Panc1 (cell line): ENCODE measurements at places on chromosomes 16 and 17.

DNA sequence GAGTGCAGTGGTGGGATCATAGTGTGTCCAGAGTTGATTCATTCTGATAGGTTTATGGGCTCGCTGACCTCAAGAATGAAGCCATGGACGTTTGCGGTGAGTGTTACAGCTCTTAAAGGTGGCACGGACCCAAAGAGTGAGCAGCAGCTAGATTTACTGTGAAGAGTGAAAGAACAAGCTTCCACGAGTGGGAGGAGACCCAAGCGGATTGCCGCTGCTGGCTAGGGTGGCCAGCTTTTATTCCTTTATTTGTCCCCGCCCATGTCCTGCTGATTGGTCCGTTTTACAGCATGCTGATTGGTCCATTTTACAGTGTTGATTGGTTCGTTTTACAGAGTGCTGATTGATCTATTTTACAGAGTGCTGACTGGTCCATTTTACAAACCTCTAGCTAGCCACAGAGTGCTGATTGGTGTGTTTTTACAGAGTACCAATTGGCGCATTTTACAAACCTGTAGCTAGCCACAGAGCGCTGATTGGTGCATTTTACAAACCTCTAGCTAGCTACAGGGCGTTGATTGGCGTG, 17.5 kb downstream of the CACNG4 start:
- no peak for DNase-seq

DNA sequence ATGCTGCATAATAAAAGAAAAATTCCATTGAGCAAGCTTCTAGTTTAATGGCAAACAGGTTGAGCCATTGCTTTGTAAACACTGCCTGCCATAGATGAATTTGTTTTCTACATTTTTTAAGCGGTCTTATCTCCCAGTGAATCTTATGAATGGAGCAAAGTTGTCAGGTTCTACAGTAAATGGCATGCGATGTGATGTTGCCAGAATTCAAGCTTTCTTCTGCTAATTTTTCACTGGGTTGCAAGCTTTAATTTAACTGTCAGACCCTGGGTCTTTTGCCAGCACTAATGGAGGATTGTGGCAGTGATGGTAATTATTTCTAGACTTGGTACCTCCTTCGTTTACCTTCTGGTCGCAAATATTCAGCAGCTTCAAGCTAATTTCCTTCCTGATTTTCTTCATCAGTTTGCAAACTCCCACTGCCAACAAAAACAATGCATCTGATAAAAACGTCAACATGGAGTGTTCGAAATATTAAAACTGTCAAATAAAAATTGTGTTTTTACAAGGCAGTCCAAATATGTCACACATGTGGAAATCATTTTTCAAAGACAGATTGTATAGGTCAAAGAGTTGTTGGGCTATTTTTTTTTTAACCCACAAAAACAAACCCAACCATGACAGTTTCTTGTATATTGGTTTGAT, 274.2 kb upstream of the ERCC4 start:
- no peak for DNase-seq

DNA sequence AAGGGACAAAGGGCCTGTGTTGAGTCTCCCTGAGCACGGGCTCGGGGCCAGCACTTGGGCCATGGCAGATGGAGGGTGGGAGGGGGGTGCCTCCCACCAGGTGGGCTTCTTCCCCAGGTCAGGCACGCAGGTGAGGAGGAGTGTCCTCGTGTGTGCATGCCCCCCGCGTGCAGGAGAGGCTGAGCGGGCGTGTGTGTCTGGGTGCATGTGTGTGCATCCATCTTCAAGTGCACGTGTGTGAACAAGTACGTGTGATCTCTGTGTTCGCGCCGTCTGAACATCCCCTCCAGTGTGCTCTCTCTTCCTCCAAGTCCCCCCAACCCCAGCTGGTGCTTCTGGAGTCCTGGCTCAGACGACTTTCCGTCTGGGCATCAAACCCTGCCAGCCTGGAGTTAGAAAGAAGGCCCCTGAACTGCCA, 2.7 kb upstream of the ZG16B start:
- no peak for DNase-seq

- DNase-seq, result no peak
Measured at GRCh38 chr17:47208744-47209488, at the start of gene MYL4. MYL4 (plus strand) TSS chr17:47209348; CDS start chr17:47209423, 75 bp downstream.

- no peak for DNase-seq
Measured at GRCh38 chr17:38796451-38797157, 2.8 kb downstream of the PIP4K2B start.

DNA sequence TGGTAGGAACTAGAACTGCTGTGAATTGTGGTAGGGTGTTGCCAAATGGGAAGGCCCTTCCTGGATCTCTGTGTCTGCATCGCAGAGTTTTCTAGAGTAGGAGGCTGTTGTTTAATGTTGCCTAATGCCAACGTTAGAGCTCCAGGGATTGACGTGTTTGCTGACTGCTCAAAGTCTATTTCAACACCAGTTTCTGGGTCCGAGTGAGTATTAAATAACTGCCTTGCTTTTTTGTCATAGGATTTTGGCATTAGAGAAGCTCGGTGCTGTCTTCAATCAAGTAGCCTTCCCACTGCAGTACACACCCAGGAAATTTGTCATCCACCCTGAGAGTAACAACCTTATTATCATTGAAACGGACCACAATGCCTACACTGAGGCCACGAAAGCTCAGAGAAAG, 40.0 kb downstream of the SF3B3 start:
- no peak for DNase-seq

- DNase-seq, result no peak
Measured at GRCh38 chr16:81324808-81325207, 10.0 kb downstream of the GAN start.
